ENCODE measurements at places on chromosomes 6 and 20. TPM values are rescaled to one million over a fixed set of nuclear protein-coding genes. Genes with fewer than 3 reads are reported as not detected.

GRCh38 chr6:55174211-55175026 lies at the start of gene HCRTR2:
Gene HCRTR2 (plus strand): TSS chr6:55174515. CDS start chr6:55174588, 73 bp downstream.
- no peak for DNase-seq

RGS19 gene
- 109 TPM for total RNA-seq

GRCh38 chr20:12762725-12763124 lies 246.0 kb upstream of the SPTLC3 start:
- DNase-seq: no peak

GRCh38 chr6:102961902-102962301 lies 1568.4 kb downstream of the GRIK2 start:
- DNase-seq: no peak

EFCAB8 gene
- total RNA-seq: not detected

CPNE5 gene
- total RNA-seq: 1.3 TPM

TOX2 gene
- 47.0 TPM for total RNA-seq

TDRD6 gene
- 0.53 TPM for total RNA-seq

- no peak for DNase-seq
Observed at GRCh38 chr6:162435071-162435470, 292.5 kb downstream of the PRKN start.

PNLDC1 gene
- total RNA-seq: not detected

SCUBE3 gene
- 29.5 TPM for total RNA-seq

DNA sequence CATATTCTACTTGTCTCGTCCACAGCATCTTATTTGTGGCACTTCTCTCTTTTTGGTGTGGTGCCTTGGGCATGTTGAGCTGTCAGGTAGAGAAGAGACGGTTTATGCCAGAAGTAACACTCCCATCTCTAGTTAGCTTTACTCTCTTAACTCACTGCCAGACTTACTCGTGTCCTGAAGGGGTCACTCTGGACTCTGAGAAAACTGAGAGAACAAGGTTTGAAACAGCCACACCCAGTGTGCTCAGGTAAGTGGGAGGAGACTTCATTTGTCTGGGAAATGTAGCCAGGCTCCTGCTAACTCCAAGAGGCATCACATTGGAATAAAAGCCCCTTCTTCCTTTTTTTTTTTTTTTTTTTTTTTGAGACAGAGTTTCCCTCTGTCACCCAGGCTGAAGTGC lies 360.8 kb downstream of the QKI start:
- DNase-seq: no peak

TRIM10 gene
- total RNA-seq: not detected

DNA sequence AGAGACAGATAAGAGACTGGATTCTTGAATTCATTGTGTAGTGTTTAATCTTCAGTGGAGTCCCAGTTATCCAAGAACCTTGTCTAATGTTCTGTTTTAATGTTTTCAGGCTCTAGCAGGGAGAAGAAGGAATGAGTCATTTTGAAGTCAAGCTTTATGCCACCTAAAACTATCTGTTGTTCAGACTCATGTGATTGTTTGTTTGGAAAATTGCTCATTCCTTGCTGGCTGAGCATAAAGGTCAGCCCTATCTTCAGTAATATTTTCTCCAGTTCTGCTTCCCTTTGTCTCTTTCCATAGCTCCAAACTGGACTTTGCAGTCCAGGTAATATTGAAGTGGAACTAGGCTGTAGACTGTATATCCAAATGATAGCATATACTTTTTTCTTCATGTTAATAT lies 34.2 kb downstream of the CLVS2 start:
- no peak for DNase-seq

DNA sequence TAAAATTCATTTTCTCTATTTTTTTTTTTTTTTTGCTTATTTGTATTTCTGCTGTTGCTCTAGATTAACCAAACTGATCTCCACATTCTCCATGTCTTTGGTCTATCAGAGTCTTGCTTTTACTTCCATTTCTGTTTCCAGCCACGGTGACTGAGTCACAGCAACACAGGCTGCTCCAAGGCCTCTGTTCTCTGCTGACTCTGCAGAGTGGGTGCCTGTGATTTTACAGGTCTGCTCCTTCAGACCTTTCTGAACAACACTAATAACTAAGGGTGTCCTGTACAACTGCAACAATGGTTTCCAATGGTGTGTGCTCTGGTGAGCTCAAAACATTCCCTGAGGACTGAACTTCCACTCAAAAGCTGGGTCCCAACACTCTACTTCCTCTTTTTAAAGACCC lies 102.3 kb upstream of the BMP2 start:
- no peak for DNase-seq

DNA sequence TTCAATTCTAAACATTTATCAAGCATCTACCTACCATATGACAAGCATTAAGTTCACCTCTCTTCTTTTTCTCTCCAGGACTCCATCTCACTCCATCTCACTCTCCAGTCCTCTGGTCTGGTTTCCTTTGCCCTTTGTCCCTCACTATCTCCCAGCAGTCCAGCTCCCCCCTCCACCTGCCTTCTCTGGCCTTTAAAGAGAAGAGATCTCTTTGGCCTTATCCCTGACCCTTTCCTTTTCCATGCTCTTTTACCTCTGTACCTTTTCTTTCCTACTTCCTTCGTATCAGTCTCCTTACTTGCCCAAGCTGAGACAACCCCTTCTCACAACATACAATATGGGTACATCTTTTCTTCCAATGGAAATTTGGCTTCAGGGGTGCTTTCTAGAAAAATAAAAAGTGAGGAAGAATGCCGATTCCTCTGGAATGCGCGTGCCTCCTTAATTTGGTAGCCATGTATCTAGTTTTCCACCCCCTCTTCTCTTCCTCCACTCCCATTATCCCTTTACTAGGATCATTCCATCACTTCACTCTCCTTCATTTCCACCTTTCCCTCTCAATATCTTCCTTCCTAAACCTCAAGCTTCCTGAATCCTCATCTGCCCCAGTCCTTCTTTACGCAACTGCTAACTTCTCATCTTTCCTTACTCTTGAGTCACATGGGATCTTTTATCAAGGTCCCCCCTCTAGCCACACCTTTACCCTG lies 745 bp upstream of the AGPAT1 start:
- no peak for DNase-seq

C20orf204 gene
- not detected for total RNA-seq

DNA sequence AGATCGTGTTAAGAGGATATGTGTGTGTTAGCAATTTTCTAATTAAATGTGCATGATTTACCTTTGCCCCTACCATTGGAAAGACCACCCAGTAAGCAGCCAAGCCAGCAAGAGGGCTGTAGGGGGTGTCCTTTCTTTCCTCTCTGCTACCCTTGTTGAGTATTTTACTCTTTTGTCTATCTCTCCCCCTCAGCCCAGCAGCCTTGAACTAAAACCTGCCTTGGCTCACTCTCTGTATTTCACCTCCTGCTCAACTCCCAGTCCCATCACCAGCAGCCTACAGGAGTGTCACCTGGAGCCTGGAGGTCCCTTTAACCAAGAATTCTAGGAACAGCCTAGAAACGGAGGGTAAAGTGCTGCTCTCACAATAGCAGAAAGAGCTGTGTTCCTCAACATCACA lies 81.0 kb downstream of the HIVEP2 start:
- no peak for DNase-seq

All from ascending aorta (tissue), 2 donors.